Muscle of arm (tissue), 14 donors: ENCODE measurements at places on chromosomes 7 and 10. TPM values are rescaled to one million over a fixed set of nuclear protein-coding genes. Genes with fewer than 3 reads are reported as not detected.

DNA sequence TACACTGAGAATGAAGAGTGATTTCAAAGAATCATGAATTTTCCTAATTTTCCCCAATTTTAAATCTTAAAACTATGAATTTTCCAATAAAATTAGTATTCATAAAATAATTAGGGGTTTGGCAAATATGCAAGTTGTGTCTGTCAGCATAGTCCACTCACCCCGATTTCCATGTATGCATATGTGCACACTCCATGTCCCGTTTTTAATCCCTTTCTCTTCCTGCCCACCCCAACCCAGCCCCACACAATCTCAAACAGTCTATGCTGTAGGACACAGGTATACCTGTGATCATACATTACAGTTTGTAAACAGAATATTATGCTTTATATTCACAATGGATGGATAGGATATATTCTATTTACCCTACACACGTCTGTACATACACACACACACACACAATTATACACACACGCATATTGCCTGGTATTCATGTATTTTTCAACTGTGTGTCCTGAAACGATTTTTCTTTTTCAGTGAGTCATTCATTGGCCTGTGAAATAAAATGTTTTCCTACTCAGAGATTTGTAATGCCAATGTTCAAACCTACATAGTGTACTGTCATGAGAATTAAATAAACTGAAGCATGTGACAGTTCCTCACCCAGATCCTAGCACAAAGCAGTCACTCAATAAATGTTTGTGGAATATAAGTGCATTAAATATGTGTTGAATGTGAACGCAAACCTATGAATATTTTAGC lies 144.3 kb downstream of the PDE1C start:
- no peak for DNase-seq

DNA sequence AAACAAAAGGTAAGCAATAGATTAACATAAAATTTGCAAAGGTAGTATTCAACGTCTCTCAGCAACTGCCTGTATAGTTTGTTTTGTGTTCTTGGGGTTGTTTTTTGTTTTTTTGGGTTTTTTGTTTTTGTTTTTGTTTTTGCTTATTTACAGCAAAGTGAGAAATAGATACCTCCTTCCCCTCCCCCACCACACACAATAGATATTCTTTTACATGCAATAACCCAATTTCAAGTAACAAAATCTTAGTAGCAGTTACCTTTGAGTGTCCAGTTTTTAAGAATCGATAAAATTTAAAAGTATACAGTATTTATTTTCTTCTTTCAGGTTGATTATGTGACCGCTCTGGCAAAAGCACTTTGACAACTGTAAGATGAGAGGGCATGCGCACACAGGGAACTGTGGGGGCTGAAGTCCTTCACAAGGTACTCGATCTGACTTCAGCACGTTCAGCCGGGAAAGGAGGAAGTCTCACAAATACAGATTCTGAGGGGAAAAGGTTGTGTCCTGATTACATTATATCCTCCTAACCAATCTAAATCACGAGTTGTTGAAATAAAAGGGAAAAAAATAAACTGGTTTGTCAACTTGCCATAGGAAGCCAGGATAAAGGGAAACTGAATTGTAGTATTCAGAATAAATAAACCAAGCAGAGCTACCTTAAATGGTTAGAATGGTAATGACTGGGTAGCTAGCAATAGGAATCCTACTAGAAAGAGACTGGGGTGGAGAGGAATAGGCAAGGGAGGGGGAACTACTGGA lies 47.8 kb downstream of the CPEB3 start:
- DNase-seq = peak; percentile 54

GRCh38 chr10:101506829-101507661 lies 81.0 kb downstream of the POLL start:
- DNase-seq = no peak

The VWDE gene
- polyA plus RNA-seq = 2.9 TPM

- no peak for DNase-seq
These were observed 10.9 kb upstream of the PLAU start for GRCh38 chr10:73900064-73900463.

The AGAP9 gene
- polyA plus RNA-seq = 14.3 TPM

GRCh38 chr7:2196381-2197378 lies 36.1 kb downstream of the MAD1L1 start:
- DNase-seq = no peak

- DNase-seq = no peak
These were observed 91.1 kb upstream of the PDGFA start for GRCh38 chr7:610531-611280.

The MNX1 gene
- not detected for polyA plus RNA-seq

GRCh38 chr10:110035070-110035921 lies 27.5 kb downstream of the ADD3 start:
- no peak for DNase-seq

The ATOH7 gene
- polyA plus RNA-seq = not detected

The COL28A1 gene
- 0.65 TPM for polyA plus RNA-seq

- no peak for DNase-seq
These were observed 256.8 kb upstream of the FZD8 start for GRCh38 chr10:35898716-35899440.

- no peak for DNase-seq
These were observed 97.2 kb downstream of the JAZF1 start for GRCh38 chr7:28083164-28083997.

- no peak for DNase-seq
These were observed 29.2 kb upstream of the NAMPT start for GRCh38 chr7:106313966-106314365.

The PIK3CG gene
- polyA plus RNA-seq = 2.6 TPM

DNA sequence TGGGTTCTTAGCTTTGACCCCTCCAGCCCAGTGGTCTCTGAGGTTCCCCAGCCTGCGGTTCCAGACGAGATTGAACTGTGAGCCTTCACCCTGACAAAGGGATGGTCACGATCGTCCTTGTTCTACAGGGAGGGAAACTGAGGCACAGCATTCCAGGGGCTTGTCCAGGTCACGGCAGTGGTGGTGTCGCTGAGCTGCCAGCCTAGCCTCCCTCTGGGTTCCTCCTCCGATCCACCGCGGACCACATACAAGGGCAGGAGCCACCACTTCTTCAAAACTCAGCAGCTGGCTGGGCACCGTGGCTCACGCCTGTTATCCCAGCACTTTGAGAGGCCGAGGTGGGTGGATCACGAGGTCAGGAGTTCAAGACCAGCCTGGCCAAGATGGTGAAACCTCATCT lies 35.8 kb downstream of the ELFN1 start:
- no peak for DNase-seq

- DNase-seq = no peak
These were observed 6.2 kb downstream of the FOXI2 start for GRCh38 chr10:127743205-127743604.

The SPDYE8 gene
- 0.17 TPM for polyA plus RNA-seq

The SRRT gene
- 82.1 TPM for polyA plus RNA-seq

The TMEM184A gene
- 8.0 TPM for polyA plus RNA-seq

- no peak for DNase-seq
These were observed 13.4 kb upstream of the CRYGN start for GRCh38 chr7:151453326-151453791.

DNA sequence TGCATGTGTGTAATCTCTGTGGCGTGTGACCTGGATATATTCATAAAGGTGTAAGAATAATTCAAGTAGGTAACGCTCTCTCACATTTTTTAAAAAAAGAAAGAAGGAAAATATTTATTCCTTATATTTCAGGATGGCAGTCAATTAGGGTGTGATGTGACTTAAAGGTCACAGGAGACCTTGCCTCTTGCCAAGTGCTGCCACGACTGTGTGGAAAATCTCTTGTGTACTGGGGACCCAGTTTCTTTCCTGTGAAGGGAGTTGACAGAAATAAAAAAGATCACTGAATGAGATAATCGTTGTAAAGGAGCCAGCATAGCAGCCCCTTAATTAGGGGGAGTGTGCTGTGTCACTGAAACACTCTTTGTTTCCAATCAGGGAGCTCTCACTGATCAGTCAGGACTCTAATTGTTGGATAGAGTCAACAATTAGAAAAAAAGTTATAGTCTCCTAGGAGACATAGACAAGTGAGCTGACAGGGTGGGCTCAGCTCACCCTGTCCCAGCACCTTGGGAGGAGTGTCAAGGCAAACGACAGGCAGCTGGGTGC lies 31.1 kb downstream of the PTPRE start:
- DNase-seq = no peak

The ADRB1 gene
- polyA plus RNA-seq = 0.11 TPM

The AOAH gene
- 3.0 TPM for polyA plus RNA-seq

- no peak for DNase-seq
These were observed 378 bp downstream of the PIK3AP1 start for GRCh38 chr10:96719850-96720421.

GRCh38 chr10:98378722-98379121 lies 36.3 kb downstream of the PYROXD2 start:
- DNase-seq = no peak

GRCh38 chr10:14356921-14357320 lies 26.2 kb upstream of the FRMD4A start:
- DNase-seq = no peak

The AGMO gene
- 0.48 TPM for polyA plus RNA-seq

DNA sequence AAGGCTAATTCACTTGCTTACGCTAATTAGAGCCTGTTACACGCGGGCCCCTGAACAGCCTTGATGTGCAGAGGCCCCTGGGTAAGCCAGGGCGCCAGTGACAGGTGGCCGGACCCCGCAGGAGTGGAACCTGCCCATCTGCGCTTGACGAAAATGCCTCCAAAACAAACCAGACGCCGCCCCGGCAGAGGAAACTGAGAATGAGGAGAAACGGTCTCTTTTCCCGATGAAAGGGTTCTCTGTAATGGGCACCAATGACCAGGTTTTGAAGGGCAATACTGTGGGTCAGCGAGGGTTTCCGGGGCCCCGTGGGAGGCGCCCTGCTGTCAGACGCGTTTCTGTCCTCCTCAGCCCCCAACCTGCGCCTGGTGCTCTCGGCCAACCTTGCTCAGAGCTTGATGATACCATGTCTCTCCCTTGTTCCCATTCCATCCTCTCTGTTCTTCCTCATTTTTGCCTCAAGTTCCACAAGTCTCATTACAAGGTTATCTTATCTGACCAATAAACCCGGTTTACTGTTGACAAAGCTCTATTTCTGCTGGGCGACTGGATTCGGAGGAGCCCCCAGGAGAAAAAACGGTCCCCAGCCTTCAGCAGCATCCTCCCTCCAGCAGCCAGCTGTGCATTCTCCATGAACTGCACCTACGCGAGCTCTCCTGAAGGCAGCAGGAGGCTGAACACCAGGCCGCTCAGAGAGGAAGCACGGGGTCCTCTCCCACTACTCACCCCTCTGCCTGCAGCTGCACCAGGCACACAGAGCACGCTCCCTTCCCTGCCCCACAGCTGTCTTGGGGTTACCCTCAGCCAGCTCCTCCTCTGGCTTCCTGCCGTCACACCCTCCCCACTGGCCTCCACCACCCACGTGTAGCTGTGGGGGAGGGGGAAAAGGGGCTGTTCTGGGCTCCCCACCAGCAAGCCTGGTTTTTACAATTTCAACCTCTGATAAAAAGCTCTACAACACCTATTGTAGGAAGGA lies 202.0 kb downstream of the MAD1L1 start:
- DNase-seq = no peak

The IQUB gene
- polyA plus RNA-seq = 0.43 TPM

The CUZD1 gene
- not detected for polyA plus RNA-seq

The MRLN gene
- 151 TPM for polyA plus RNA-seq

- no peak for DNase-seq
These were observed 123.7 kb downstream of the AVL9 start for GRCh38 chr7:32618987-32619386.

GRCh38 chr10:117483056-117483590 lies 59.4 kb upstream of the EMX2 start:
- DNase-seq = no peak

- DNase-seq = no peak
These were observed 25.5 kb downstream of the SKIDA1 start for GRCh38 chr10:21499701-21500577.

The LRRC18 gene
- not detected for polyA plus RNA-seq

DNA sequence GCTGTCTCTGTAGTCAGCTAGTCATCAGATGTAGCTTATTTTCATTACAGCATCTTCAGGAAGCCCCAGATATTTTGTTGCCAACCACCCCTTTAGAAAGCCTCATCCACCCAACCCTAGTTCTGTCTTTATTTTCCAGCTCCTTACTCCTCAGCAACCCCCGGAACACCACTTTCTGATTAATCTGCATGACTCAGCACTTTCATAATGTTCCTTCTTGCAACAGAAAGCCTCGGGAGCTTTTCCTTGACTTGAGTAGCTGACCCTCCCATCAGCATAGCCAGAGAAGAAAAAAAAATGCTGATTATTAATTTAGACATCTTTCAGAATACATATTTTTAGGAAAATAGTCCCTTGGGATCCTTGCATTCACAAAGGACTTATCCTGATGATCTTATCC lies 244.0 kb upstream of the CXCL12 start:
- no peak for DNase-seq

The ZNF33B gene
- polyA plus RNA-seq = 12.2 TPM
